ENCODE measurements at places on chromosomes 7 and 10. TPM values are rescaled to one million over a fixed set of nuclear protein-coding genes. Genes with fewer than 3 reads are reported as not detected.

GRCh38 chr10:17836942-17837341 is 27.8 kb downstream of the MRC1 start:
- DNase-seq = peak; percentile 80

DNA sequence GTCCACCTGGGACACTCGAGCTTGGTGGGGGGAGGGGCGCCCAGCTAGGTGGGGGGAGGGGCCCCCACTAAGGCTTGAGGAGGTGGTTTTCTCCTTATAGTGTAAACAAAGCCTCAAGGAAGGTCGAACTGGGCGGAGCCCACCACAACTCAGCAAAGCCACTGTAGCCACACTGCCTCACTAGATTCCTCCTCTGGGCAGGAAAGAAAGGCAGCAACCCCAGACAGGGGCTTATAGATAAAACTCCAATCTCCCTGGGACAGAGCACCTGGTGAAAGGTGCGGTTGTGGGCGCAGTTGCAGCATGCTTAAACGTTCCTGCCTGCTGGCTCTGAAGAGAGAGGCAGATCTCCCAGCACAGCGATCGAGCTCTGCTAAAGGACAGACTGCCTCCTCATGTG is 133.1 kb downstream of the SNX13 start:
- DNase-seq = no peak

DNA sequence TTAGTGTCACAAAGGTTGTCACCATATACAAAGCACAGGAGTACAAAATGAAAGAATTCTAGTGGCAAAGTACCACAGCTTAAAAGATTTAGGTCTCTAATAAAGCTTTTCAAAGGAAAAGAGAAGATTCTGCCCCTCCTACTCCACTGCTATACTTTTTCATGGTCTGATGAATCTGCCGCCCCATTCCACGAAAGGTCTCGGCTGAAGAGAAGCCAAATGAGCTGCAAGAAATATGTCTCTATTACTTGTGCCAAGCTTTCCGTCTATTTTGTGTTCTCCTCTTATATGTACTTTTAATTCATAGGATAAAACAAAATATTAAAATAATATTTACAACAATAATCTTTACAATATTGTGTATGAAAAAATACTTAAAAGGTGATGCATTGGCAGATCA is 222.6 kb downstream of the ANK3 start:
- no peak for DNase-seq

- no peak for DNase-seq
These were observed 254.2 kb upstream of the AOAH start for GRCh38 chr7:36978461-36978860.

DNA sequence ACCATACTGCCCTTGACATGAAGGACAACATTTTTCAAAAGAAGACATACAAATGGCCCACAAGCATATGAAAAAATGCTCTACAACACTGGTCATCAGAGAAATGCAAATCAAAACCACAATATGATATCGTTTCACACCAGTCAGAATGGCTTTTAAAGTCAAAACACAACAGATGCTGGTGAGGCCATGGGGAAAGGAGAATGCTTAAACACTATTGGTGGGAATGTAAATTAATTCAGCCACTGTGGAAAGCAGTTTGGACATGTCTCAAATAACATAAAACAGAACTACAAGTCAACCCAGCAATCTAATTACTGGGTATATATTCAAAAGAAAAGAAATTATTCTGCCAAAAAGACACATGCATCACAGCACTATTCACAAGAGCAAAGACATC is 4.2 kb upstream of the NT5C3A start:
- no peak for DNase-seq

- no peak for DNase-seq
These were observed 665.2 kb downstream of the INHBA start for GRCh38 chr7:41037691-41038090.

The RNF32 gene
- 3.7 TPM for polyA plus RNA-seq

The GPAM gene
- 18.1 TPM for polyA plus RNA-seq

The KIAA1549 gene
- polyA plus RNA-seq = 3.9 TPM

The PRXL2A gene
- 99.8 TPM for polyA plus RNA-seq
